ENCODE measurements at places on chromosomes 1 and 21.

DNA sequence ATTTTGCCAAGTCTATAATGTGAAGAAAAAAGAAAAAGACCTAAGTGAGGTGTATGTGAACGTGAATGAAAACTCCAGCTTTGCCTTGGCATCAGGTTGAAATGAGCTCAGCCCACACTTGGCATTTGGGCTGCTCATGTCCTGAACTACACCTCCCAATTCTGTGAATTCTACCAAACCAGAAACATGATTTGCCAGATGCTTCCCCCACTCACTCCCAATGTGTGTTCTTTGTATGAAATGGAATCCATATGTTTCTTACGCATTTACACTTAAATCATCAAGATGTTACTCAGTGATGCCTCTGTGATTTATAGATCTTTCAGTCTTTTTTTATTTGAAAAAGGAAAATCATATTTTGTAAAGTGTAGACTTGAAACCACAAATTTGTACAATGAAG is 32.8 kb upstream of the RUNX1 start:
- no peaks in the 10 kb centered on the region for H3K27me3 ChIP-seq
- H3K27ac ChIP-seq, result no peak overlapping the region
- peaks cover 27% of the 10 kb centered on the region for H3K4me1 ChIP-seq
- H3K4me3 ChIP-seq, result no peak overlapping the region
- H3K36me3 ChIP-seq, result no peaks in the 10 kb centered on the region
- no peak for DNase-seq

GRCh38 chr1:189312499-189312898 is 1165.2 kb downstream of the BRINP3 start:
- H3K36me3 ChIP-seq, result no peaks in the 10 kb centered on the region
- no peak overlapping the region for H3K4me3 ChIP-seq
- no peak overlapping the region for H3K27ac ChIP-seq
- no peak for DNase-seq
- H3K4me1 ChIP-seq, result no peaks in the 10 kb centered on the region

GRCh38 chr1:116311756-116312680 is 61.0 kb upstream of the ATP1A1 start:
- H3K27ac ChIP-seq, result peak overlapping the region; percentile 18
- peaks cover 21% of the 10 kb centered on the region for H3K4me1 ChIP-seq
- no peak overlapping the region for H3K4me3 ChIP-seq

- H3K36me3 ChIP-seq, result peaks cover 11% of the 10 kb centered on the region
- no peaks in the 10 kb centered on the region for H3K27me3 ChIP-seq
- no peak for DNase-seq
Measured at GRCh38 chr1:212040629-212041412, 5.3 kb downstream of the DTL start.

DNA sequence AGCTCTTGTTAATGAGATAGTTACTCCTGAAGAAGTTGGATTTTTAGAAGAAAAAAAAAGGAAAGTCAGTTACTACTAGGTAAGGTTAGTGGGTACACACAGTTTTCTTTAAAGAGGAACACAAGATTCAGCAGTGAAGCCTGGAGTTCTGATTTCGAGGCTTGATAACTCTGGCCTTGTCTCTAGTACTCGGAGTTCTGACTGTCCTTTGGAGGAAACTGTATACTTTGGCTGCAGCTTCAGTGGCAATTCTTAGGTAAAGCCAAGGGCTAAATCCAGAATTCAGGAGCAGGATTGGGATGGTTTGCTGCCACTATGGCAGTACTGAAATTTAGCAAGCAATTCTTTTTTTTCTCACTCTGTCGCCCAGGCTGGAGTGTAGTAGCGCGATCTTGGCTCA is 9.2 kb downstream of the ACADM start:
- H3K4me3 ChIP-seq, result no peak overlapping the region
- H3K27ac ChIP-seq, result no peak overlapping the region
- peaks cover 51% of the 10 kb centered on the region for H3K36me3 ChIP-seq
- no peak for DNase-seq
- no peaks in the 10 kb centered on the region for H3K4me1 ChIP-seq
- H3K27me3 ChIP-seq, result no peaks in the 10 kb centered on the region

- H3K27ac ChIP-seq, result no peak overlapping the region
- no peaks in the 10 kb centered on the region for H3K4me1 ChIP-seq
- peaks cover 25% of the 10 kb centered on the region for H3K36me3 ChIP-seq
- no peaks in the 10 kb centered on the region for H3K27me3 ChIP-seq
Measured at GRCh38 chr1:161216945-161217712, 2.0 kb downstream of the FCER1G start.

GRCh38 chr21:41166884-41167283 is 1.1 kb upstream of the BACE2 start:
- peaks cover 33% of the 10 kb centered on the region for H3K4me1 ChIP-seq
- H3K4me3 ChIP-seq, result peak overlapping the region; percentile 97
- H3K36me3 ChIP-seq, result peaks cover 4% of the 10 kb centered on the region
- H3K27me3 ChIP-seq, result no peaks in the 10 kb centered on the region

DNA sequence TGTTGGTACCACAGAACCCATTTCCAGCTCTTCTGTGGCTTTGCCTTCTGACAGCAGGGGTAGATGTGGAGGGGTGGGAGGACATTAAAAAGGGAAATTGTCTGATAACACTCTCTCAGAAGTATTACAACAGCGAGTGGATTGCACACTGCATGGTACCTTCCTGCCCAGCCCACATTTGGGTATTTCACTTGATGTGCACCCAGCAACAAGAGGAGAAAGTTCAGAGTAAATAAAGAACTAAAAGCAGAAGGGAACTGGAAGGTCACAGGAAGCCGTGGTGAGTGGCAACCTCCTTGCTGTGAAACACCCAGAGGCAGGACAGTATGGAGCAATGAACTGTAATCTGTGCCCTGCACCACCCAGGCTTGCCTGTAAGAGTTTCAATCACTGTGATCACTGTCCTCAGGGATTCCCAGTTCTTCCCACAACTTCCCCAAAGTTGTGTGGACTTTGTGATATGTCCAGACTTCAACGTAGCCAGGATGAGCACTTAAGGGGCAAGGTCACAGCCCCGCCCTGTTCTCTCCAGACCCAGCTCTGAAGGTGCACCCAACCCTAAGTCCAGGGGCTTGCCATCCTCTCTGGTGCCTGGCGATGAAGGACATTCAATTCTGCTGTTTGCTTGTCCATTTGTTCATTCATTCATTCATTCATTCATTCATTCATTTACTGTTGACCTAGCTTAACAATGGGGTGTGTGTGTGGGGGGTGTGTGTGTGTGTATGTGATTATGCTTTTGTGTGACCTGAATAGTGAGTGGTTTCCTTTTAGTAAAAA is 18.7 kb upstream of the F5 start:
- peaks cover 3% of the 10 kb centered on the region for H3K27me3 ChIP-seq
- H3K36me3 ChIP-seq, result no peaks in the 10 kb centered on the region
- no peak for DNase-seq
- H3K4me3 ChIP-seq, result no peak overlapping the region
- H3K4me1 ChIP-seq, result no peaks in the 10 kb centered on the region
- no peak overlapping the region for H3K27ac ChIP-seq

DNA sequence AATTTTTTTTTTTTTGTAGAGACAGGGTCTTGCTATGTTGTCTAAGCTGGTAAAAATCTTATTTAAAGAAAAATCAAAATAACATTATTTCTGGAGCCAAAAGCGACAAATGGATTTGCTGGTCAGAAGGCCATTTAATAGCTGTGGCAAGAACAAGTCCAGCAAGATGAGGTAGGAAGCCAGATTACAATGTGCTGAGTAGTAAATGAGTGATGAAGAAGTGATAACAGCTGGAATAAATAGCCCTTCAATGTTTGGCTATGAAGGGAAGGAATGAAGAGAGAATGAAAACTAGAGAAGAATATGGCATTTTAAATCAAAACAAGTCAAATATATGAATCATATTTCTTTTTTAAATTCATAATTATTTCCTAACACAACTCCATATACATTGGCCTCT is 34.5 kb downstream of the SYDE2 start:
- H3K27me3 ChIP-seq, result no peaks in the 10 kb centered on the region
- H3K4me1 ChIP-seq, result no peaks in the 10 kb centered on the region
- no peak for DNase-seq
- peaks cover 15% of the 10 kb centered on the region for H3K36me3 ChIP-seq
- H3K27ac ChIP-seq, result no peak overlapping the region

DNA sequence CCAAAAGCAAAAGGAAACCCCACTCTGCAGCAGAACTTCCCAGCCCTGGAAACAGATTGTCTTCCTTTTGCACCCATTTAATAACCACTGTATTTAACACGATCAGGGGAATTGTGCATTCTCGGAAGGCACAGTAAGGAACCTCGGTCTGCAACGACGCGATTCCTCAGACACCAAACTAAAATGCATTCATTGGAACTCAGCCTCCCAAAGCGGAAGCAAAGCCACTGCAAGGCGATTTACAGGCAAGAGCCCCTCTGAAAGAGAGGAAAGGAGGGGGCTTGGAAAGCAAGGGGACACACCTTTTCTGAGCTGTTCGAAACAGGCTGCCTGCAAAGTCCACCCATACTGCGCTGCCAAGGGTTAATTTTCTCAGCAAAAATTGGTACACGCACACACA is 297.7 kb downstream of the OMA1 start:
- no peak overlapping the region for H3K27ac ChIP-seq
- DNase-seq, result no peak
- H3K4me1 ChIP-seq, result no peaks in the 10 kb centered on the region
- H3K36me3 ChIP-seq, result no peaks in the 10 kb centered on the region
- H3K27me3 ChIP-seq, result peaks cover 36% of the 10 kb centered on the region

GRCh38 chr1:46284597-46285564 is 18.5 kb downstream of the LRRC41 start:
- H3K27me3 ChIP-seq, result no peaks in the 10 kb centered on the region
- H3K4me1 ChIP-seq, result peaks cover 11% of the 10 kb centered on the region
- no peak overlapping the region for H3K27ac ChIP-seq
- no peak overlapping the region for H3K4me3 ChIP-seq
- peaks cover 56% of the 10 kb centered on the region for H3K36me3 ChIP-seq

DNA sequence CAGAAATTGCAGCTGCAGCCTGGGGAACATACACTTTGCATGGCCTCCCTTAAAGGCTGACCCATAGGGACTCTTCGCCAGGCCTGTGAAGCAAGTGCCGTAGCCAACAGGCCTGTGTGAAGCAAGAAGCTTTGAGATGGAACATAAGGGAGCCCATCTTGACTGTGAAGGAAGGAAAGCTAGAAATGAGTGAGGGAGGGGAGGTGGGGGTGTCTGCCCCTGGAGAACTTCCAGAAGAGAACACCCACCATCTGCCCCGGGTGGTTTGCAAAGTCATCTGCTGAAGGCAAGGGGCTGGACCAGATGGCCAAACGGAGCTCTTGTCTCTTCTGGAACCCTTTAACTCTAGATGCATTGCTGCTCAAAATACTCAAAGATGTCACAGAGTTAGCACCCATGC is 103.3 kb upstream of the GRIK3 start:
- H3K27ac ChIP-seq, result no peak overlapping the region
- no peak overlapping the region for H3K4me3 ChIP-seq
- no peak for DNase-seq
- peaks cover 18% of the 10 kb centered on the region for H3K27me3 ChIP-seq
- H3K4me1 ChIP-seq, result no peaks in the 10 kb centered on the region

DNA sequence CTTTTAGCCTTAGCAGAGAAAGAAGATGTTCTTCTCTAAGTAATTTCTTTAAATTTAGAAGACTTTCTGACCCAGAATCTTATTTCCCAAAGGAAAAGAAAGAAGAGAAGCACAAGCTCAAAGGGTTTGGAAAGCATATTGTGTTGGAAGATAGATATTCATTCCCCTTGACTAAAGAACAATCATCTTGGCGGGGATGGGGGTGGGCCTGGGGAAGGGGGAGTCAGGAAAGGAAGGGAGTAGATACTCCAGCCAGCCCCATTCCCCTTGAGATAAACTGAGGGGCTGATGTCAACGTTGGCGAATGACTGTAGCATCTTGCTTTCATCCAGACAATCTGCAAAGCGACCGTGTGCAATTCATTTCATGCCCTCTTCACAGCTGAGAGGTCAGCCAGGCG is 66.5 kb upstream of the SIPA1L2 start:
- H3K4me3 ChIP-seq, result no peak overlapping the region
- H3K27me3 ChIP-seq, result no peaks in the 10 kb centered on the region
- H3K27ac ChIP-seq, result no peak overlapping the region
- H3K36me3 ChIP-seq, result no peaks in the 10 kb centered on the region
- H3K4me1 ChIP-seq, result no peaks in the 10 kb centered on the region

- no peak overlapping the region for H3K4me3 ChIP-seq
- H3K36me3 ChIP-seq, result no peaks in the 10 kb centered on the region
- no peaks in the 10 kb centered on the region for H3K4me1 ChIP-seq
Measured at GRCh38 chr1:179253286-179253972, 24.0 kb upstream of the ABL2 start.

- H3K4me3 ChIP-seq, result no peak overlapping the region
- H3K36me3 ChIP-seq, result no peaks in the 10 kb centered on the region
- H3K27ac ChIP-seq, result no peak overlapping the region
- H3K4me1 ChIP-seq, result peaks cover 17% of the 10 kb centered on the region
- no peaks in the 10 kb centered on the region for H3K27me3 ChIP-seq
Measured at GRCh38 chr1:55316947-55317662, 101.9 kb upstream of the USP24 start.

DNA sequence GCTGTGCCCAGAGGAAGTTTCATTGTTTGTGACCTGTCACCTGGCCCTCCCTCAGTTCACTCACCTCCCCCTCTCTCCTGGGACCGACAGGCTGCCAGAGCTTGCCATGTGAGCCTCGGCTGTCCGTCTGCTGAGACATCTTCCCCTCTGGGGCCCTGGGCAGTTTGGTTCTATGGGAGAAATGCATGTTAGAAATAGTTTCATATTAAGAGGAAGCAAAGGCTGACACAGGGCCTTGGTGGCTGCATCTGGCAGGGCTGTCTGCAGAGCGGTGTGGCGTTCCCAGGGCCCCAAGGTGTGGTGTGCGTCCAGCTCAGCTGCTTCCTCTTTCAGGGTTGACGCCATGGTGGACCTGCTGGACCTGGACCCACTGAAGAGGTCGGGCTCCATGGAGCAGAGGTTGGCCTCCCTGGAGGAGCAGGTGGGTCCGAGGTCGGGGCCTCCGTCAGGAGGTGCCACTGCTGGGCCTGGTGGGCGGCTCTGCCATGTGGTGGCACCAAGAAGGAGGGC is 31.9 kb upstream of the LRRC3 start:
- DNase-seq, result peak; percentile 38
- no peak overlapping the region for H3K27ac ChIP-seq
- H3K27me3 ChIP-seq, result no peaks in the 10 kb centered on the region
- no peaks in the 10 kb centered on the region for H3K4me1 ChIP-seq
- H3K4me3 ChIP-seq, result no peak overlapping the region
- no peaks in the 10 kb centered on the region for H3K36me3 ChIP-seq

- DNase-seq, result no peak
- no peaks in the 10 kb centered on the region for H3K36me3 ChIP-seq
- peak overlapping the region; percentile 67 for H3K27ac ChIP-seq
- no peaks in the 10 kb centered on the region for H3K27me3 ChIP-seq
- H3K4me3 ChIP-seq, result no peak overlapping the region
Measured at GRCh38 chr1:194013561-194013960, 827.1 kb upstream of the B3GALT2 start.

DNA sequence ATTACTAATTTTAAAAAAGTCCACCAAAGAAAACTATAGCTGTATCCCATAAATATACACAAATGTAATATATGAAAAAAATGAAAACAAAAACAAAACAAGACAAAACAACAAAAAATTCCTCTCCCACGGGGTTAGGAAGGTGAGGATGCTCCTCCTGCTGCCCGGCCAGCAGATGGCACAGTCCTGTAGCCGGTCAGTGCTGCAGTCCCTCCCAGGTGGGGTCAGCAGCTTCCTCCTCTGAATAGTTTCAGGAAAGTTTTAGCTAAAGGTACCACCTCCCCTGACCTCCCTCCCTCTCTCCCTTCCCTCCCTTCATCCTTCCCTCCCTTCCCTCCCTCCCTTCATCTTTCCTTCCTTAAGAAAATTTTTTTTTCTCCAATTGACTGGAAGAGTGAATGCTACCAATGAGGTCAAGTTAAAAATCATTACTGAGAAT is 67.8 kb upstream of the BCL10 start:
- H3K27ac ChIP-seq, result peak overlapping the region; percentile 75
- H3K36me3 ChIP-seq, result no peaks in the 10 kb centered on the region
- DNase-seq, result no peak
- H3K4me1 ChIP-seq, result peaks cover 19% of the 10 kb centered on the region
- H3K4me3 ChIP-seq, result no peak overlapping the region

GRCh38 chr1:205249651-205250050 is 21.9 kb downstream of the TMCC2 start:
- H3K4me1 ChIP-seq, result no peaks in the 10 kb centered on the region
- DNase-seq, result no peak
- H3K27me3 ChIP-seq, result no peaks in the 10 kb centered on the region

All from RWPE2 (cell line).